ENCODE measurements at places on chromosomes 6 and 20.

- DNase-seq: peak; percentile 80
These were observed 10.0 kb downstream of the CITED2 start for GRCh38 chr6:139364302-139364981.

GRCh38 chr20:45041464-45042337, 59.2 kb downstream of the KCNS1 start:
- DNase-seq: no peak

DNA sequence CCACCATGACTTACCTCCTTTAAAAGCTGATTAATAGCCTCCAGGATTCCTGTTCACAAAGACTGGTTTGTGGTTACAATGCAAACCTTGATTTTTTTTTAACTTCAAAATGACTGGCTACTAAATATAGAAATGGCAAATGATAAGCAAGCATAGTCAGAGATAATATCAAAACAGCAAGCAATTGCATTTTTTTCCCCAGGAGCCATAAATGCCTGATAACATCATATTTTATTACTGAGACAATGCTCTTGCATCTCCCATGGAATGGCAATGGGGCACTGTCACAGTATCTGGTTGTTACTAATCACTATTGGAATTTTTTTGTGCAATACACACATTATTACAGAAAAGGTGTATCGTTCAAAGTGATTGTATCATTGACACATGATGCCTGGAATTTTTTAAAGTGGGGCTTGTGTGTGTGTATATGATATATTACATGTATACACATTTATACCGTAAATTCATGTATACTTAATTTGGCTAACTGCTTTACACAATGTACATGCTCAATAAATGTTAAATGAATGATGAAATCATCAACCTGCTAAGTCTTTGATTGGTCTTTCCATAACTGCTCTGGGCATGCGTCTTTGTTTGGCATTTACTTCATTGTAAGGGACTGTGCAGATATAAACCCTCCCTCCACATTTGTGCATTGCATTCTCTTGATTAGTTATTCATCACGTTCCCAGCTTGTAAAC, 980 bp upstream of the SALL4 start:
- no peak for DNase-seq

GRCh38 chr6:136030131-136030530, 178.6 kb downstream of the PDE7B start:
- DNase-seq: no peak

GRCh38 chr6:81511423-81511822, 241.1 kb downstream of the TENT5A start:
- DNase-seq: no peak

DNA sequence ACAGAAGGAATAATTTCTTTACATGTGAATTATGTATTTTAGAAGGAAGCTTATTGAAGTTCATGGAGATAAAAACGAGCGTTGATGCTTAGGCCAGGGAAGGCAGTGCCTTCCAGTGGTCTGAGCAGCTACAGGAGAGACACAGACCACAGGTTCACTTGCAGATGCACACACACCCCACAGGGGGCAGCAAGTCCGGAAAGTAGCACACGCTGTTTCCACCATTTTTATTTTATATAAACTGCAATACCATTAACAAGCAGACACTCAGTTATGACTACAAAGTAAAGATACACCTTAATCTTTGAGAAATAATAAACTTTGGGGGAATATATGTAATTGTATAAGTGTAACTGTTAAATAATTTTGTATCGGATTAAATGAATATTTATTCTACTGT, 13.5 kb upstream of the DACT2 start:
- no peak for DNase-seq

DNA sequence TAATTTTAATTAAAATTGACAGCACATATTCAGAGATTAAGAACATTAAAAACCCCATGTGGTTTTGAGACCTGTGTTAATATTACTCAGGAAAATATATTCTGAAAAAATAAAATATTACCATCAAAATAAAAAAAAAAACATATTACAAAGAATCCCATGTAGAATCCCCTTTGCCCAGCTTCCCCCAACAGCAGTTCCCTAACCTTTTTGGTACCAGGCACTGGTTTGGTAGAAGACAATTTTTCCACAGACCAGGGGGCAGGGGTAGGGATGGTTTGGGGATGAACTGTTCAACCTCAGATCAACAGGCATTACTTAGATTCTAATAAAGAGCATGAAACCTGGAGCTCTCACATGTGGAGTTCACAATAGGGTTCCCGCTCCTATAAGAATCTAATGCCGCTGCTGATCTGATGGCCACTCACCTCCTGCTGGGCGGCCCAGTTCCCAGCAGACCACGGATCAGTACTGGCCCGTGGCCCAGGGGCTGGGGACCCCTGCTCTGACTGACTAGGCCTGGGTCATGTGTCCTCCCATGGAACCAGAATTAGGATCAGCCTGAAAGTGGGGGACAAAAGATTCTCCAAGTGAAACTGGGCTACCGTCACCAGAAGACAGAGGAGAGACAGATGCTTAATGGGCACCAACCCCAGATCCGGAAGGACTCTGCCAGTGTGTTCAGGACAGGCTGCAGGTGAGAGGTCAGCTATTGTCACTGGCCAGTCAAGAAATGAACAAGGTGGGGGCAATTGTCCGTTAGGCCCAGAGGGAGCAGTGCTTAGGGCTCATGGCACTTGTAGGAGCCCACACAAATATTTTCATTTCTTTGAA, 235.5 kb downstream of the PREX1 start:
- no peak for DNase-seq

GRCh38 chr20:41748756-41749582, 130.8 kb upstream of the CHD6 start:
- no peak for DNase-seq

- peak; percentile 69 for DNase-seq
These were observed 9.8 kb downstream of the MAPK13 start for GRCh38 chr6:36139991-36140710.

- no peak for DNase-seq
These were observed 29.2 kb upstream of the SDCBP2 start for GRCh38 chr20:1357921-1358671.

DNA sequence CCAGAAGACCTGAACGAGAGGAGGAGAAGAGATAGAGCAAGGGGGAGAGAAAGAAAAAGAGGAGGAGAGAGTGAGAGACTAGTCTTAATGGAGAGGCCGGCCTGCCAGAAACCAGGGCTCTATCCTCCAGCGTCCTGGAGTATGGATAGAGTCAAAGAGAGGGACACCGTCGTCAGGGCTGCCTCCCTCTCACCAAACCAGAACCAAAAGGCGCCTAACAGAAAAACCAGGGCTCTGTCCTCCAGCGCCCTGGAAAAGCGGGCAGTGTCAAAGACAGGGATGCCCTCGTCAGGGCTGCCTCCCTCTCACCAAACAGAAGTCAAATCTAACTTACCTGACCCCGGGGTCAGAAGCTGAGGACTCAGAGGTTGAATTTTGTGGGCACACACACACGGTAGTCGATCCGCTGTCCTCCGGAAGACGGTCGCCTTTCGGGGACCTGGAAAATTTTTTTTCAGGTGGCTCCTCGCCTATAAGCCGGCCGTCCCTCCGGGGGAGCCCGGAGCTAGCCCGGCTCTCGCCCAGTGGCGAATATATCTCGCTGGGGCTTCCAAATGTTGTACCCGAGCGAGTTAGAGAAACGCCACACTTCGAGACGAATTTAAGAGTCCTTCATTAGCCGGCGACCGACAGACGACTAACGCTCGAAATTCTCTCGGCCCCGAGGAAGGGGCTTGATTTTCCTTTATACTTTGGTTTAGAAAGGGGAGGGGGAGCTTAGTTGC, 148.2 kb downstream of the TRIM27 start:
- no peak for DNase-seq

GRCh38 chr6:136435101-136435500, 115.1 kb downstream of the MAP7 start:
- DNase-seq: no peak

DNA sequence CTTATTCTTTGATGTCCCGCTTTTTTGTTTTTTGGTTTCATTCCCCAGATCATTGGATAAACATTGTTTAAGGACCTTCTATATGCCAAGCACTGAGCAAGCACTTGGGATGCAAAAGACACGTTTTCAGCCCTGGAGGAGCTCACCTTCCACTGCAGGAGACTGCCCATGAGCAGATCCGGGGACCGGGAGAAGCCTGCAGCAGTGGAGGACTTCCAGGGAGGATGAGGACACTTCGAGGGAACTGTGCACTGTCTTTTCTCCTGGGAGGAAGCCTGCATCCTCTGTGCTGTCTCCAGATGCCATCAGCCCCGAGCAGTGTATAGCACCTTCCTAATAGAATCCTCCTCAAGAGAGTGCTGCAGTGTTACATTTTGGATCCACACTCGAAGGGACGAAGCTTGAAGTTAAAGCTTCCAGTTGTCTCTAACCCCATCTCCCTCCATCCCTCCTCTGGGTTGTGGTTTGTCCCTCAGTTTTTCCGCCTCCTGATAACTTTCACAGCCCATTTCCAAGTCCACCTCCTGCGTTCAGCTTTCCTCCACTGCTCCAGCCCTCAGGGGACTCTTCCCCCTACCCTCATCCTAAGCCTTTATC, 5.8 kb upstream of the KCNG1 start:
- DNase-seq: no peak

DNA sequence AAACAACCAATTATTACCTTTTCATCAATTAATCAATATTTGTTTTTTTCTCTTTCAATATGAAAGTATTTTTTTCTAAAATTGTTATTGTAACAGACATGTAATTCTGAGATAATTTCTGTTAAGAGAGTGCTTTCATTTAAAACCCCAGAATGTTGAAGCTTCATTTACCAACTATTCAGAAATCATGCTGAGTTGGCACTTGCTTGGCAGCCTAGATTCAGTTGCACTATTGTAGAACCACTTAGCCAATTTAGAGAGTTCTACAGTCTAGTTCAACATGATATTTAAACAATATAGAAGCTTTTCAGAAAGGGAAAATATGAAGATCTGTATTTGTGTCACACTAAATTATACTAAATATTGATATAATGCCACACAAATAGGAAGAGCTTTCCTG, 56.1 kb upstream of the NKAIN2 start:
- DNase-seq: no peak

DNA sequence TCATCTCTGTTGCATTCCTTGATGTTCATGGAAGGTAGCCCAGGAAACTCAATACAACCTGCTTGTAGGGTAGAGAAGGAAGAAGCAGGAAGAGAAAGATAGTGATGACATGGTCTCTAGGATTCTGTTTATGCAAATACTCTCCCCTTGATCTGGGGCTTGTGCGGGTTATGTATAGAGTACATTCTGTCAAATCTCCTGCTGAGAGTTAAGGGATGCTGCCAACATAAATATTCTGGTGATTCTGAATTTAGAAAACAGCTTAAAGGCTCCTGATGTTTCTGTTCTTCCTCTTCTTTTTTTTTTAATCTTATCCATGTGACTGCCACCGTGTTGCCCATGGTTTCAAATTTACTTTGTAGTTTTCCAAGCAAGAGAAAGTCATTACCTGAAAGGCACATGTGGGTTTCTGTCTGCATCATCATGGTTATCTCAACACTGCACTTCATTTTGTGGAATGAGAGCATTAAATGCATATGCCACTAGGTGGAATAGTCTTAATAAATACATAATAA, 150.6 kb downstream of the RPS12 start:
- no peak for DNase-seq

DNA sequence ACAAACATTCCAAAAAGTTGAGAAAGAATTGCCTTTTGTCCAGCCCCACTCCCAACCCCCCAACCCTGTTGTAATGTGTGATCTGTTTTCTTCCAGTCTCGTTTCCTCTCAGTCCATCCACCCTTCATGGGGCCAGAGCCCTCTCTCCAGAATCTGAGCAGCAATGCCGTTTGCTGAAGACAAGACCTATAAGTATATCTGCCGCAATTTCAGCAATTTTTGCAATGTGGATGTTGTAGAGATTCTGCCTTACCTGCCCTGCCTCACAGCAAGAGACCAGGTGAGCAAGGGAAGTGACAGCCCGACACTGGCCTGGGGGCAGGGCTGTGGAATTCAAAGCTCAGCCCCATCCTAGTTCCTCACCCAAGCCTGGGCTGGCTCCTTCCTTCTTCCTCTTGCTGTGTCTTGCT, 7.8 kb downstream of the MAVS start:
- no peak for DNase-seq

GRCh38 chr6:108870357-108870756, 22.1 kb downstream of the ARMC2 start:
- DNase-seq: no peak

- DNase-seq: no peak
These were observed 103.5 kb upstream of the PTPRT start for GRCh38 chr20:43293068-43293786.

DNA sequence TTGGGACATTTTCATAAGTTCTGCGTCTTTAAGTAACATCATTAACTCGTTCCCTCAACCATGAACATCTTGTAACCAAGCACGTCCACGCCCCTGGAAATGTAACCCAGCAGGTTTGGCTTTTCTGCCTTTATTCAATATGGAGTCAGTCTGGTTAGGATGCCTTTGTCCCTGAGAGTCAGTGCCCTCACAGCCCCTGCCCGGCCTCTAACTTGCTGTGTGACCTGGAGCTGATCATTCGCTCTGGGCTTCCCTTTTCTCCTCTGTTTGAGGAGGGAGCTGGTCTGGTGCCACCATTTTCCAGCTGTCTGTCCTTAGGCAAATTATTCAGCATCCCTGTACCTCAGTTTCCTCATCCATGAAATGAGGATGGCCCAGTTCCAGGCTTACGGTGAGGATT, 26.5 kb upstream of the ANGPT4 start:
- no peak for DNase-seq

DNA sequence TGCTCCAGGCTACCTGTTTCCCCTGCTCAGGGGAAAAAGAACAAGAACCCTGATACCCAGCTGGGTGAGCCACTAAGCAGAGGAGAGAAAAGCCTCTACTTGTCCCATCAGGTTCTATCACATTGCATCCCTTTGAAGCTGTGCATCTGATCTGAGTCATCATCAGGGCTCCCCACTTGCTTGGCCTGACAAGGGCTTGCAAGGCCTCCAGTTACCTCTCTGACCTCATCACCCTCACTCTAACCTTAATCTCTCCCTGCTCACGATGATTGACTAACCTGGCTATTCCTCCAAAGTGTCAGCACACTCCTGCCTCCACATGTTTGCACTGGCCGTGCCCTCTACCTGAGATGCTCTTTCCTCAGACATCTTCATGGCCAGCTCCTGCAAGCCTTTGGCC, 309.5 kb upstream of the CHD6 start:
- DNase-seq: no peak

GRCh38 chr6:55642366-55642765, 63.4 kb upstream of the HMGCLL1 start:
- no peak for DNase-seq

- peak; percentile 0 for DNase-seq
These were observed 26.7 kb downstream of the MDN1 start for GRCh38 chr6:89792881-89793280.

GRCh38 chr6:88298066-88298845, 132.1 kb upstream of the CNR1 start:
- no peak for DNase-seq

- DNase-seq: no peak
These were observed 8.8 kb downstream of the PXDC1 start for GRCh38 chr6:3742426-3743344.

All from NCI-H1694 treated with DMSO at 0.1 percent for 48 hours (cell line).